ENCODE measurements at places on chromosomes 2 and 18.

DNA sequence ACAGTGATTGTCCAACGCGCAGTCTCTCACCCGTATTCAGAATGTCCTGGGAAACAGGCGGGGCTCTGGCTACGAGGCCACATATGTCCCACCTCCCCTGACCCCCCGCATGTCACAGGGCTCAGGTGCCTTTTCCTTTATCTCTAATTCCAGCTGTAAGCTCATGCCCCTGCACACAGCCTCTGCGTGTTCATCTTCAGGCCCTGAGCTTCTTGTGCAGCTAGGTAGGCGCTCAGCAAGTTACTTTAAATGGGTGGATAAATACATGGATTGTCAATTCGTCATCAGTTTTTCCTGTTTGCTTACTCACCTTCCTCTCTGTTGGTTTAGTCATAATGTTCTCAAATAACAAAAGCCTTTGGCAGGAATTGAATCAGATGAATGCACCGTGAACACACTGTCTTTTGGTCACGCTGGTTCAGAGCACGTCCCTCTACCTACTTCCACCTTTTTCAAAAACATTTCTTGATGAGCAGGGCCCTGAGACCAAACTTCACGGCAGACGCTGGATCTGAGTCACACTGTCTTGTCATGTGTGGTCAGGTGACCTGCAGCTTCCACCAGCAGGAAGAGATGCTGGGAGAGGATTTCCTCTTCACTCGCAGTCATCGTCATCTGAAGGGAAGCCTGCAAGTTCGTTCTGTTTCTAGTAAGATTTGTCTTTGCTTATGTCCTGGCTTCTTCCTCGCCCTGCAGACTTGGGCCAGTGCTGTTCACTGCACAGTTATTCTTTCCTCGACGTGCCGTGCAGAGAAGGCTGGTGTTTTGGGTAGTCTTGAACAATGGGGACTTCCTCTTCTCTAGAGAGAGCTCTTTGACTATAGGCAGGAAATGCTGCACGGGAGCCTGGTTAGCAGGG is 138.1 kb downstream of the PTGR3 start:
- DNase-seq = peak; percentile 41

DNA sequence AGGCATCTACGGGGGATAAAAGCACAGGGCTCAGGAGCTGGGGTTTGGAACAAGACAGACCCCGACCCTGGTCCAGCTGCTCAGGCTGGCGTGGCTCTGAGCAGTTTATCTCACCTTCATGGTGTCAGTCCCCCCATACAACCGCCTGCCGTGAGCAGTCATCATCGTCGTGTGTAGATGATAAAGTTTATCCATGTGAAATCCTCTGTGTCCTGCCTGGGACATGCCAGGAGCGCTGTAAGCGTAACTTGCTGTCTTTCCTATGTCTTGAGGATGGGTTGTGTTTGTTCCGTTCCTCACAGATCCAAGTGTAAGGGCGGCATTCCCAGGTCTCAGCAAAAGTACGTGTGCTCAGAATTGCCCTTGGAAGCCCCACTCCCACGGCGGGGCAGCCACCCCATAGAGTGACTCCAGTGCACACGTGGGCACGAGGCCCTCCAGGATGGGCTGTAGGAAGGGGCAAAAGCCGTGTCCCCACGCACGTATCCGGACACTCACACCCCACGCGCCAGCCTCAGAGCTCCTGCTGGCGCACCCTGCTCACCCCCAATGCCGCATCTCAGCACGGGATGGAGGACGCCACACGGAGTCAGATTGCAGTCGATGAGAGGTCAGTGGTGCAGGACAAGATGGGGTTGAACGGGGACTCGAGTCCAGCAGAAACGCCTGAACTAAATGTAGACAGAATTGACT is 50.9 kb downstream of the ADI1 start:
- no peak for DNase-seq

GRCh38 chr2:189551808-189552207 is 28.8 kb downstream of the SLC40A1 start:
- no peak for DNase-seq

GRCh38 chr2:102848366-102848839 is 86.6 kb downstream of the TMEM182 start:
- no peak for DNase-seq

GRCh38 chr18:50424877-50425690 is 50.2 kb downstream of the SKA1 start:
- peak; percentile 12 for DNase-seq

DNA sequence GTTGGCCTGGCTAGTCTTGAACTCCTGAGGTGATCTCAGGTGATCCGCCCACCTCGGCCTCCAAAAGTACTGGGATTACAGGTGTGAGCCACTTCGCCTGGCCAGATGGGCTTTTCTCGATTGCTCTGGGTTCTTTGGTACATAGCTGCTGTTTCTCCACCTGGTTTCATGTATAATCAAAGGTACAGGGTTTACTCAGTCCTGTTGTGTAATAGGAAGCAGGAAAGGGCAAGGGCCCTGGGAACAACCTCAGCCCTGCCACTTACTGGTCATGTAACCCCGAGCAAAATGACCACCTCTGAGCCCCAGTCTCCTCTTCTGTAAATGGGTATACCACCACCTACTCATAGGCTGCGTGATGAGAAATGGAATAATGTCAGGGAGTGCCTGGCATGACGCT is 34.0 kb downstream of the RMC1 start:
- no peak for DNase-seq

GRCh38 chr18:39019989-39020388 is 1454.4 kb upstream of the CELF4 start:
- DNase-seq = no peak

GRCh38 chr2:60500861-60501260 is 52.6 kb downstream of the BCL11A start:
- no peak for DNase-seq

- no peak for DNase-seq
These were observed 97.2 kb downstream of the PIK3C3 start for GRCh38 chr18:42052122-42052708.

DNA sequence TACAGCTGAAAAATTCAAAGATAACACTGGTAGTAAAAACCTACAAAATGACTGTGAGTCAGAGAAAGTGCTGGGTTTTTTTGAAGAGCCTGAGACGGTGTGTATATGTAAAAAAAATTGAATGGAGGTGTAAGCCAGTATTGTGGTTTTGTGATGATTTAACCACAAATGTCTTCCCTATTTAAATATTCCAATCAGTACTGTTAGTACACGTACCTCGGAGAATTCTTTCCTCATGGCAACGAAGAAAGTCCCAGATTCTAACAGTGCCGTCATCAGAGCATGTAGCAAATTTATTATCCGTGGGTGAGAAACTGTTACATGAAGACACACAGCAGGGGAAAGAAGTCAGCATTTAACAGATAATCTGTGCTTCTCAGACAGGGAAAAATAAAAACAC is 48.1 kb downstream of the WDR33 start:
- DNase-seq = no peak

DNA sequence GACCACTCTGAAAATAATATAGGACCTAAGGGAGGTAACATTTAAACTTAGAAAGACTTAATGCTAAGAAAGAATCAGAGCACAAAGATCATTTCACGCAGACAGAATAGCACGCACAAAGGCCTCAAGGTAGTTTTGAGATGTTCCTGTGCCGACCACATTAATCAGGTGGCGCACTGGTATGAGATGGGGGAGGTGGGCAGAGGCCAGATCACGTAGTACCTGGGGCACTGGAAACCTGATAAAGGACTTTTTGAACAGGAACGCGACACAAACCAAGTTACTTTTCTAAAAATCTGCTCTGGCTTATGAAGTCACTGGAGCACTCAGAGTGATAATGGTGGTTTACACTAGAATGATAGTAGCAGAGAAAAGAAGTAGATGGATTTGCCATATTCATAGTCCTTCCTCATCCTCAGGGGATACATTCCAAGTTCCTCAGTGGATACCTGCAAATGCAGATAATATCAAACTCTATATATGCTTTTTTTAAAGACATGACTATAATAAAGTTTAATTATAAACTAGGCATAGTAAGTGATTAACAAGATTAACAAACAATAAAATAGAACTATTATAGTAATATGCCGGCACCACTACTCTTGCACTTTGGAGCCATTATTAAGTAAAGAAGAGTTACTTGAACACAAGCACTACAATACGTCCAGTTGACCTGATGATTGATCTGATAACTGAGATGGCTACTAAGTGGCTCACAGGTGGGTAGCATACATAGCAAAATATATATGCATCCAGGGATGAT is 42.6 kb upstream of the CDCA7 start:
- no peak for DNase-seq

DNA sequence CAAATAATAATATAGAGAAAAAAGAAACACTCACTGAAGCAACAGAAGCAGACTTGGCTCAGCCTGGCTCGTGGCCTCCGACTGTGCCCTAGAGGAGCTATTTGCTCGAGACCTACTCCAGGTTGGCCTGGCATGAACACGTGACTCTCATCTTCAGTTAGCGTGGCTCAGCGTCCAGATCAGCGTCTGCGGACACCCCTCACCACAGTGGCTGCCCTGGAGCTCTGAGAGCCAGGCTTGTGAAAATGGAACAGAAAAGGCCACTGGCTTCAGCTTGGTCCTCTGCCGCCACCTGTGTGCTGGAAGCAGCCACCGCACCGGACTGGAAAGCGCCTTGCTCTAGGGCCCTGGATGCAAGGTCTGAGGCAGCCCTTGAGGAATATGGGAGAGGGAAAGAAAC is 1184.0 kb upstream of the GYPC start:
- DNase-seq = no peak

DNA sequence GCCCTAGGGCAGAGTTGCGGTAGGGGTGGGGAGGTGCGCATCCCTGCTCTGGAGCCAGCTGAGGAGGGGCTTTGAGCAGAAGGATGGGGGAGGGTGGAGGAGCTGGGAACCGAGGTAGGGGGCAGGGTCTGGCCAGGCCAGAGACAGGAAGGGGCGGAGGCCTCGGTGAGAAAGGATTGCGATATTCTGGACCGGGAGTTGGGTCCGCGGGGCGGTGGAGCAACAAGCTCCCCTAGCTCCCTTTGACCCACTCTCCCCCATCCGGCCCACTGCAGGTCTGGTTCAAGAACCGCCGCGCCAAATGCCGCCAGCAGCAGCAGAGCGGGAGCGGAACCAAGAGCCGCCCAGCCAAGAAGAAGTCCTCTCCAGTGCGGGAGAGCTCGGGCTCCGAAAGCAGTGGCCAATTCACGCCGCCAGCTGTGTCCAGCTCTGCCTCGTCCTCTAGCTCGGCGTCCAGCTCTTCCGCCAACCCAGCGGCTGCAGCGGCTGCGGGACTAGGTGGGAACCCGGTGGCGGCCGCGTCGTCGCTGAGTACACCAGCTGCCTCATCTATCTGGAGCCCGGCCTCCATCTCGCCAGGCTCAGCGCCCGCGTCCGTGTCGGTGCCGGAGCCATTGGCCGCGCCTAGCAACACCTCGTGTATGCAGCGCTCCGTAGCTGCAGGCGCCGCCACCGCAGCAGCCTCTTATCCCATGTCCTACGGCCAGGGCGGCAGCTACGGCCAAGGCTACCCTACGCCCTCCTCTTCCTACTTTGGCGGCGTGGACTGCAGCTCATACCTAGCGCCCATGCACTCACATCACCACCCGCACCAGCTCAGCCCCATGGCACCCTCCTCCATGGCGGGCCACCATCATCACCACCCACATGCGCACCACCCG is 4.8 kb downstream of the OTX1 start:
- DNase-seq = no peak

- no peak for DNase-seq
These were observed 260.0 kb upstream of the SIX2 start for GRCh38 chr2:45269149-45269793.

DNA sequence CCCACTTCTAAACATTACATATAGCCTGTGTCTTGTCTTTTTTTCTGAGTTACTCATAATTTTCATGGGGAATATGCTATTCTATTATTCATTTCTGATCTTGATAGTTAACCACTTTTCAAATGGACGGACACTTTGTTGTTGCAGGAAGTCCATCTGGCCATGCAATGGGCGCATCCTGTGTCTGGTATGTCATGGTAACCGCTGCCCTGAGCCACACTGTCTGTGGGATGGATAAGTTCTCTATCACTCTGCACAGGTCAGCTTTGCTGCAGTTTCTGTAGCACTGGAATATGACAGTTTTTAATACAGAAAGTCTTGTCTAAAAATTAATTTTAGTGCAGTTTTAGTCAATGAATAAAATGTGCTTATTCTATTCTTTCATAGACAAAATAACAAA is 3.3 kb downstream of the G6PC2 start:
- no peak for DNase-seq

DNA sequence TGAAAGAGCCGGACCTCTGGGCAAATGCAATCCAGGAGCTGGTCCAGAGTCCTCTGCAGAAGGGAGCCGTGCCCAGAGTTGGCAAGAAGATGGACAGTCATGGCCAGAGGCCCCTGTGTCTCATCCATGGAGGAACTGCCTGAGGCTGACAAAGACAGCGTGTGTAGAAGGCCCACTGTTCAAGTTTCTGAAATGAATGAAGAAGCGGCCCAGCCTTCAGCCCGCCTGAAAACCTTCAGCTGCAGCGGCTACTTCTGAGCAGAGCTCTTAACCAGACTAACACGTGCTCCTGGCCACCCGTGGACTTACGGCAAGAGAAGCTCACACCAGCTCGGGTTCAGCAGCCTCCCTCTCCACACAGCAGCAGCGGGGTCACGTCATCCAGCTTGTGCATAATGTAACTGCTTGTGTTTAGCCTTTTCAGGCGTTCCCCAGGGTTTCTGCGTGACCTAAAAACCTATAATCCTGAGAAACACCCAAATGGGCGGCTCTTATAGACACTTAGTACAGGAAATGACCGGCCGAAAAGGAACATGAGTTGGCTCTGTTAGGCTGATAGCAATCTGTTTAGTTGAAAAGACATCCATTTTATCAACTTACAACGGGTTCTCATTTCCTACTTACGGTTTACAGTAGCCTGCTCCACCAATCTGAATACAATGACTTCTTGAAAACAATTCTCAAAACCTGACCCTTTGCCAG is at the start of gene FAM124B:
TSS of gene FAM124B (minus strand) at position 467 of the 702 bp plus-strand sequence. CDS start at position 128, 339 bp downstream.
- DNase-seq = no peak

DNA sequence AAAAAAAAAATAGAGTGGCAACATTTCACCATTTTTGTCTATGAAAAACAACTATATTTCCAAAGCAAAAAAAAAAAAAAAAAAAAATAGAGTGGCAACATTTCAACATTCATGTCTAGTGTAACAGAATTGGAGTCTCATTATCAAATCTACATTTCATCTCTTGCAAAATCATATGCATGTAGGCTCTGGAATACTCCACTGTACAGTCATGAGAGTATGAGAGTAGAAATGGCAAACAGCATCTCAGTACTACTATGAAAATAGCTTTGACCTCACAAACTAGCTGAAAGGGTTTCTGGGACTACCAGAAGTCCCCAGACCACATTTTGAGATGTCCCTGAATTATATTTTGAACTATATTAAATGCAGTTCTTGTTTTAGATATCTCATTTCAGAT is 82.8 kb downstream of the SMAD2 start:
- no peak for DNase-seq

DNA sequence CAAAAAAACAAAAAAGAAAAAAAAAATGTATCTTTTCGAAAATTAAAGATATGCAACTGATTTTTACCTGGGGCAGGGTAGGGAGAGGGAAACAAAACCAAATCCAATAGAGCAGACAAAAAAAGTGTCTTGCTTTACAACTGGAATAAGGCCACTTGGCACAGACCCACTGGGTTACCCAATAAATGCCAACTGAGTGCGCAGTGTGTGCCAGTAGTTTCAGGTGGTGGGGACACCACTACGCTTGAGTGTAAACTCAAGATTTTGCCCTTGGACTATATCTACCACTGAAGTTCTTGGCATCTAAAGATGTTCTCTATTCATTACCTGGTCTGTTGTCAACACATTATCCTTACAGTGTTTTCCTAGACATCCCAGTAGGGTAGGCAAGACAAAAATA is 16.3 kb downstream of the VPS4B start:
- DNase-seq = no peak

All from GM04504 (cell line).